GM10248 (cell line): ENCODE measurements at places on chromosomes 16 and 17.

DNA sequence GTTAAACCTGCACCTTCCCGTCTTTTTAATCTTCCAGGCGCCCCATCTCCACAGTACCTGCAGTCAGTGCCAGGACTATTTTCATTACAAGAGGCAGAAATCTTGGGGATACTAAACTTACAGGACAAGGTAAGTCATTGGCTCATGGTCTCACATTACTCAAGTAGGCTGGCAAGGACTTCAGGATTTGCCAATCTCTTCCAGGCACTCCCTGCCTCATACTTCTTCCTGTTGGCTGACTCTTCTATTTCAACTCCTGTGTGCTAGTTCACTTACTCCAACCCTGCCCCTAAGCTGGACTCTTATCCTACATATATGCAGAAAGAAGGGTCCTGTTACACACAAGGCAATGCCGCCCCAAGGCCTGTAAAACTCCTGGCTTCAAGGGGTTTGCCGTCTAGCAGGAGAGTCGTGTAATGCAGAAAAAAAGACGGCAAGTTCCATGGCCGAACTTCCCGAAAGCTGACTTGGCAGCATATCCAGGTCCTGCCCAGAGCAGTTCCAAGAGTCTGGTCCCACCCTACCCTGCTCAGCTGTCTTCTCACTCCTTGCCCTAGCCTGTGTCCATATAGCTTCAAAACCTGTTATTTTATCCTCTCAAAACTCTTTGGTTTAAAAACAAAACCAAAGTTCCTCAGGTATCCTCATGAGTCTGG lies 14.8 kb downstream of the ERN1 start:
- DNase-seq: no peak

GRCh38 chr16:48136547-48137360 lies 19.0 kb downstream of the ABCC12 start:
- DNase-seq: no peak

- DNase-seq: no peak
Observed at GRCh38 chr17:34584805-34585416, 5.5 kb downstream of the TMEM132E start.

DNA sequence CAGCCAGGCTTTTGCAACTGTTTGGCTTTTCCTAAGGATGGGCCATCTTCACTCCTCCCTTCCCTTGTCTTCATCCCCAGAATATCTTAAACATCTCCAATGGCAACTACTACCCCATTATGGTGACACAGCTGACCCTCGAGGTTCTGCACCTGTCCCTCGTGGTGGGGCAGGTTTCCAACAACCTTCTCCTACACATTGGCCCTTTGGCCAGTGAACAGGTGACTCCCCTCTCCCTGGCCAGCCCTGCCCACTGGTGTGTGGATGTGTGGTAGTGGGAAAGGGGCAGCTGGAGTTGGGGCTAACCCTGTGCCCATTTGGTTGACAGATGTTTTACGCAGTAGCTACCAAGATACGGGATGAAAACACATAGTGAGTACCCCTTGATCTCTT lies 4.7 kb downstream of the TMEM106A start:
- DNase-seq: no peak

DNA sequence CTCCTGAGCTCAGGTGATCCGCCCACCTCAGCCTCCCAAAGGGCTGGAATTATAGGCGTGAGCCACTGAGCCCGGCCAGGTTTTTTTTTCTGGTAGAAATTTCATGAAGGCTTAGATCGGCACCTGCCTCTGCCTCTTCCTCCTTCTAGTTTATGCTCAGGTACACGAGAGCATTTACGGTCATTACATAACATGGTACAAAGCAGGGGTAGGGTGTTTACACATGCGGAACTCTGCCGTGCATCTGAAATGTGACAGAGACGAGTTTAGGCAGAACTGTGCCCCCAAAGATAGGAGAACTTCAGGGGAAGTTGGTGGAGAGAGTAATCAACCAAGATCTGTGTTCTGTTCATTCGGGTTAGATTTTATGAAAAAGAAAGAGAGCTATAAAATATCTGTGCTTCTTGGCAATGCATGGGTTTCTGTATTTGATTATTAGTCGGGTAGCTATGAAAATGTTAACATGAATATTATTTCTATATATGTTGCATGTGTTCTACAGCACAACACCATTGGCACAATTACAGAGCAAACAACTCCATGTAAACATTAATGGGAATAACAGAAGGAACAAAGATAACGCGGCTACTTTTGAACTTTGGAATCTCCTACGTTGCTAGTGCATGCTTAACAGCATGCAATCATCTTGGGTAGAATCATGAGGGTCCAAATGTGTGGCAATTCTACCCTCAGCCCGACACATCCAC lies 23.5 kb upstream of the MAP2K6 start:
- no peak for DNase-seq
